Stimulated activated naive CD4-positive, alpha-beta T cell treated with Interleukin-2 at 50 U/mL for 16 hours (primary cell): ENCODE measurements at places on chromosomes 12 and 14.

DNA sequence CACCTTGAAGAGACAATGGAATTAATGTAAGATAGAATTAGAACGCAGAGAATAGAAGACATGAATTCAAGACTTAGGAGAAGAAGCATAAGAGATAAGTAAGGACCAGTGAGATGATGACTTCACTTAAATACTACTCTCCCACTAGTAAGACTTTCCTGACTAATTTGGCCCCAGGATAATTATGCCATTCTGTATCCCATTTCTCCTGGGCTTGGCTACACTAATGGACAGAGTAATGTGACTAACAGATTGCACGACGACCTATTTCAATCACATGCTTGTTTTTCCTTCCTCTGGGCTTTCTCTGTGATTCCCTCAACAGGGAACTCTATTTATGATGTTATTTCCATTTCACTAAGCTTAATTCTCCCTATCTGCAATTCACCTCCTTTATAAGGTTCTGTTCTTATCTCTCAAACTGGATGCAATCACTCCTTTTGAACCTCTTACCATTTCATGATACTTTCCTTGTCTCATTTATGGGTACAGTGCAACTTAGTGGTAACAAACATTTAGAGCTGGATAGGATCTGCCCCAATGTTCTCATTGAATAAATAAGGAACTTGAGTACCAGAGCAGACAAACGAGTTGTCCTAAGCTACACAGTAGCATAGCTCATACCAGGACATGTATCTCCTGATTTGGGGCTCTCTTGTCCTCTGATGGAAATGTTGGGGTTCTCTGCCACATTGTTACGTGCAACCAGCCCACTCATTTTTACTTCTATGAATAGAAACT is 102.7 kb downstream of the BTG1 start:
- DNase-seq: no peak

DNA sequence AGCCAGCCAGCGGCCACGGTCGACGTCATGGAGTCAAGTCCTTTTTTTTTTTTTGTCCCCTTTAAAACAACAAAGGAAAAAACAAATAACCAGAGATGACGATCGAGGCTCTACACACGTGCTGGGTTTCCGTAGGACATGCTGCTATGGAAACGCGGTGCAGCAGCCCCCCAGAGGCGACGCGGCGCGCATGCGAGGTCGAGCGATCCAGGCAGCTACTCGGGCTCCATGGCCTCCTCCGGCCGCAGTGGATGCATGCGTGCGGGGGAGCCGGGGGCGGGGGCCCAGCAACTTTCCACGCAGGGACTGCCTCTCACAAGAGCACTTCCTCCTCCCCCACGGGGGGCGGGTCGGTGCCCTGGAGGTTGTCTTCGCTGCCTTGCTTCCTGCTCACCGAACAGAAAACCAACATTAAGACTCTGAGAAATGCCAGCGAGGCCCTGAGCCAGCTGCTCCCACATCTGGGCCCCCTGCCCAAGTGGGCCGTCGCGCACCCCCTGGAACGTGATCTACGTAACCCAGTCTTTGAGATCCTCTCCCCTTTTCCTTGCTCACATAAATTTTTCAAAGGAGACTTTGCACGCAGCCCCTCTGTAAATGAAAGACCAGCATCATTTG is 30.7 kb downstream of the P2RX4 start:
- peak; percentile 84 for DNase-seq

GRCh38 chr14:92568621-92569479 is 55.3 kb downstream of the RIN3 start:
- no peak for DNase-seq

DNA sequence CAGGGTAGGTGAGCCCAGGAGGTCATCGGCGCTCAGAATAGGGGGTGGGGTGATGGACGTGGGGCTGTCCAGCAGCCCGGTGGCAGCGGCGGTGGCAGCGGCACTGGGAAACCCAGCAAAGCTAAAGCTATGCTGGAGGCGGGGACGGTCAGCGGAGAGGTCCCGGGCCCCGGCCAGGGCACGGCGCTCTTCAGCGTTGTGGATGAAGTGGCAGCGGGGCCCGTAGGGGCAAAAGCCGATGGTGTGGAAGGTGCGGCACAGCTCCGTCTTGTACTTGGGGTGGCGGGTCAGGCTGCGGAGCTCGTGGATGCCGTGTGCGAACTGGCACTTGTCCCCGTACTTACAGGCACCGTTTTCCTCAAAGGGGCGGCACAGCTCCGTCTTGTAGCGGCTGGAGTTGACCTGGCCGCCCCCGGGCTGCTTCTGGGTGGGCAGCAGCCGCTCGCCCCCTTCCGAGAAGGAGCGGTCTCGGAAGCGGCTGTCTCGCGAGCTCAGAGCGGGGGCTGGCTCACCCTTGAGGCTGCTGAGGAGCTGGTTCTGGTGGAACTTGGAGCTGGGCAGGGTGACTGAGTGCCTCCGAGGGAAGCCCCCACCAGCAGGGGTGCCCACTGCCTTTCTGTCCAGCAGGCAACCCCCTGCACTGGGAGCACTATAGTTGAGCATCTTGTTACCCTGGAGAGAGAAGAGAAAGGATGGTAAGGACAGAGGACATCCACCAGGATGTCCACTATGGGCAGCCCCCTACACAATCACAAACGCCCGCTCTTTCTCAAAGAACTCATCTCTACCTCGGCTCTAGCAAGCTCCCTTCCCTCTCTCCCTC is 2.8 kb downstream of the ZFP36L1 start:
- DNase-seq: no peak

GRCh38 chr14:52917735-52918134 is 33.1 kb downstream of the FERMT2 start:
- DNase-seq: no peak

GRCh38 chr12:19177754-19178153 is 48.2 kb downstream of the PLEKHA5 start:
- no peak for DNase-seq

- no peak for DNase-seq
These were observed 4.9 kb downstream of the BMP4 start for GRCh38 chr14:53951627-53952303.

DNA sequence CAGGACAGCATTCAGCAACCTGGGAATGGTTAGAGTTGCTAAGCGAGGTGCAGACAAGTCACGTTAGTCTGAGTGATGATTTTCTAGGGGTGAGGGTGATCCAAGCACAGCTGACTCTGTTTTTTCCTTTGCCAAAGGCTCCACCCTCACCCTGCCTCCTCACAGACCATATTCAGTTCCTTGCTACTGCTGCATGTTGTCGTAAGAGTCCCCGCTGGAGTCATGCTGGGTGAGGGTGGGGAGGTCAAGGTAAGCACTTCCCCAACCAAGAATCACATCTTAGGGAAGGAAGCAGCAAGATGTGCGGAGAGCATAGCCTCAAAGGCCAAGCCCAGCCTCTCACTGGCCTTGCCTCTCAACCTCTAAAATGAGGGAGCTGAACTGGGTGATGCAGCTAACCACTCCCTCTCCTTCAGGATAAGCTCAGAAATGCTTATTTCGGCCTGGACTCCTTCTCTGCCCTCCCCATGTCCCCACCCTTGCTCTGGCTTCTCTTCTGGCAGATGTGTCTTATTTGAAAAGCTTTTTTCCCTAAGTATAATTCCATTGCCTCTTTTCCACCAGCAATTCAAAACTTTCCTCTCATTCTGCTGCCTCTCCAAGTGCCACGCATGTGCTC is 66.9 kb upstream of the ACTN1 start:
- DNase-seq: no peak
